ENCODE measurements at places on chromosomes 4 and X.

- no peak for DNase-seq
These were observed 221.3 kb downstream of the ANK2 start for GRCh38 chr4:113270520-113271319.

GRCh38 chr4:152016303-152016620 lies 255.5 kb upstream of the GATB start:
- no peak for DNase-seq

DNA sequence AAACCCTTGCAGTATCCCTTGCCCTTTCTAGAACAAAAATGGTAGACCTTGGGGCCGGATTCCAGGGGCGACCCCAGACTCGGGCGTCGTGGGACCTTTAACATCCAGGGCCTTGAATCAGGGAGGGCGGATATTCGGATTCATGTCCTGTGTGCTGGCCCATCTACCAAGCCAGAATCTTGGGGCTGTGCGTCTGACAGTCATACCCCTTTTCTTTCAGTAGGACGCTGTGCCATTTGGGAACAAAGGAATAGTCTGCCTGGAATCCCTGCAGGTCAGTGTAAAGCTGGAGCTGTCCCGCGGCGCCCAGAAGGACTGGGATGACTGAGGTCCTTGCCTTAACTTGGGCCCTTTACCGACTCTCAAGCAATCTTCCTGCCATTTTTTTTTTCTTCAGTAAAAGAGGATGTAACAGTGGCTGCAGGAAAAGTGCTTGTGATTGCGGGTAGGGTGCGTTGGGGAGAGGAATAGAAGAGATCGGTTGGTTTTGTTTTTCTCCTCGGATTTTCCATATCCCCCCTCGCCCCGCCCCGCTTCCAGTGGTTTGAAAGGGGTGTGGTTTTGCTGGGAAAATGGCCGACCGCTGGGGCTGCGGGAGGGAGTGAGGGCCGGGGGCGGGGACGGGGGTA lies 518 bp downstream of the ARMCX1 start:
- DNase-seq: no peak

DNA sequence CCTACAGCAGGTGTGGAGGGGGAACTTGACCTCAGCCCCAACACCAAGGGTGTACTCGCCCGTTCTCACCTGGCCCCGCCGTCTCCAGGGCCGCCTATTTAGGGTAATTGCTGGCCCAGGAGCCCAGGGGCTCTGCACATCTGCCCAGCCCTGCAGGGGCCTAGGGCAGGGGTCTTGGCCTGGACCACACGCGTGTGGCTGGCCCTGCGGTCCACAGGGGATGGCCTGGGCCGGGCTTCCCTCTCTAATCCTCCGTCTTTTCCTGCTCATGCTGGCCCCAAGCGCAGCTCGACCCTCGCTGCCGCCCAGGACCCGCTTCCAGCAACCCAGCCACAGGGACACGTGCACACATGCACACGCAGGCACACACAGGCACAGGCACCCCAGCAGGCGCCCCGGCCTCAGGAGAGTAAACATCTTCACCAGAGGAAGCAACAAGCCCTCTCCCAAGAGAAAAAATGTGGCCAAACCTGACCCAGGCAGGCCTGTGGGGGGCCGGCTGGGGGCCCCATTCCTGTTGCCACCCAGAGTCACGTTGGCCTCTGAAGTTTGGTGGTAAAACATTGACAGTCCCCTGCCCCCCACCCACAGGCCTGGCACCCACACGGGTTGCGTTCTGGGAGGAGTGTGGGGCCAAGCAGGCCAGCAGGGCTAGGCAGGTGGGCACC lies 24.6 kb upstream of the FGFR3 start:
- DNase-seq: no peak

DNA sequence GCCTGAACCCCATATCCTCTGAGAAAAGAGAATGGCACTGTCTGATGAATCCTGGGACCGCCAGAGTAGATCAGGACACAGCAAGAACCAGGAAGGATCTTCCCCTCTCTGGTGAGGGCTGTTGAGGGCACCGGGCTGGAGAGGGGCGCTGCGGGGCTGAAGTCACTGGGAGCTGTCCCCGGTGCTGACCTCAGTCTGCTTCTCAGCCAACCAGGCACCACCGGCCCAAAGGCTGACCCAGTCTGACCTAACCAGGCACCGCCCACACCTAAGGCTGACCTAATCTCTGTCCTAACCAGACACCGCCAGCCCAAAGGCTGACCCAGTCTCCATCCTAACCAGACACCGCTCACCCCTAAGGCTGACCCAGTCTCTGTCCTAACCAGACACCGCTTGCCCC lies 82.8 kb downstream of the CPZ start:
- DNase-seq: peak; percentile 33

- no peak for DNase-seq
These were observed 349.0 kb upstream of the GATB start for GRCh38 chr4:152109531-152110509.

DNA sequence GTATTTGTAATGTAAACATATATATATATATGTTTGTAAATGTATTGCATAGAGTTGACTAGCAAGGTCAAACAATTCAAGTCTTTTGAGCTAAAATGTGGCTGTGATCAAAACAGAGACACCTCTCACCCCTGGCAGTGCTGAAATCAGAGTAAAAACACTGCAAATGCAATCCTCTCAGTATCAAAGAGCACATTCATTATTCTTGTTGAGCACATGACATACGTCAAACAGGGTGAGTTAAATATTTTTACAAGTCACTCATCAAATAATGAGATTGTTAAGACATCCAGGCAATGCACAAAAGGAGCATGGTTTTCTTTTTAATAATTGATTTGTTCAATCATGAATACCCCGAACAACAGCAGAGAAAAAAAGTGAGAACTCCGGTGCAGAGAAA lies 114.1 kb upstream of the KCNIP4 start:
- DNase-seq: no peak

DNA sequence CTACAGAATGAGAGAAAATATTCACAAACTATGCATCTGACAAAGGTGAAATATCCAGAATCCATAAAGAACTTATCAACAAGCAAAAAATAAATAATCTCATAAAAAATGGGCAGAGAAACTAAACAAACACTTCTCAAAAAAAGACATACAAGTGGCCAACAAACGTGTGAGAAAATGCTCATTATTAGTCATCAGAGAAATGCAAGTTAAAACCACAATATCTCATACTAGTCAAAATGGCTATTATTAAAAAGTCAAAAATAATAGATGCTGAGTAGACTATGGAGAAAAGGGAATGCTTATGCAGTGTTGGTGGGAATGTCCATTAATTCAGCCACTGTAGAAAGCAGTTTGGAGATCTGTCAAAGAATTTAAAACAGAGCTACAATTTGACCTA lies 533.3 kb downstream of the TMA16 start:
- no peak for DNase-seq

DNA sequence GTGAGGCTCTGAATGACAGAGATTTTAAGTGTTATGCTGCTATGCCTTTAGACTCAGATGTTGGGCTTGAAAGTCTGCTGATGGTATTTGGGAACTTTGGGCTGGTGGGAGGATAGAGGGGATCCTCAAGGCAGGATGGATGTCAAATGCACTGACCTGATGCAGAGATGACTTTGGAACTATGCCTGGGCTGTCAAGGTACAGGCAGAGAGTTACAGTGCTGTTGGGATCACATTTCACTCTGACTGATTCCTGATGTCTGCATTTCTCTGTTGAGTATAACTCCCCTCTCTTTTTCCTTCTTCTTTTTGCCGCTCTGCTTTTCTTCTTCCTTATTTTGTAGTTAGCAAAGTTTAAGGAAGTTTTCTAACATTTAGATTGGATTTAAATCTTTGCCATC lies 271.8 kb upstream of the ARX start:
- DNase-seq: peak; percentile 9

Data from D341Med (cell line).